ENCODE measurements at places on chromosomes 7 and 10.

GRCh38 chr7:139757968-139758367 is 19.8 kb downstream of the HIPK2 start:
- no peak for DNase-seq
- H3K27me3 ChIP-seq, result no peaks in the 10 kb centered on the region
- no peak overlapping the region for H3K27ac ChIP-seq

- H3K27me3 ChIP-seq, result peaks cover 80% of the 10 kb centered on the region
- no peaks in the 10 kb centered on the region for H3K4me1 ChIP-seq
- DNase-seq, result no peak
- no peak overlapping the region for H3K27ac ChIP-seq
- H3K4me3 ChIP-seq, result no peak overlapping the region
- no peaks in the 10 kb centered on the region for H3K36me3 ChIP-seq
These were observed 192.1 kb downstream of the CELF2 start for GRCh38 chr10:11209830-11210181.

- no peaks in the 10 kb centered on the region for H3K4me1 ChIP-seq
- H3K36me3 ChIP-seq, result no peaks in the 10 kb centered on the region
- H3K27me3 ChIP-seq, result no peaks in the 10 kb centered on the region
- DNase-seq, result no peak
- no peak overlapping the region for H3K4me3 ChIP-seq
These were observed 25.2 kb upstream of the SH2B2 start for GRCh38 chr7:102261451-102261850.

- DNase-seq, result no peak
- H3K27me3 ChIP-seq, result no peaks in the 10 kb centered on the region
- H3K27ac ChIP-seq, result no peak overlapping the region
These were observed 4.4 kb downstream of the PSPH start for GRCh38 chr7:56046721-56047445.

GRCh38 chr7:55120501-55121198 is 101.8 kb downstream of the EGFR start:
- H3K27ac ChIP-seq, result no peak overlapping the region
- DNase-seq, result no peak
- no peaks in the 10 kb centered on the region for H3K36me3 ChIP-seq
- no peaks in the 10 kb centered on the region for H3K4me1 ChIP-seq
- no peaks in the 10 kb centered on the region for H3K27me3 ChIP-seq

GRCh38 chr7:137564677-137565076 is 221.1 kb upstream of the PTN start:
- no peaks in the 10 kb centered on the region for H3K27me3 ChIP-seq
- H3K36me3 ChIP-seq, result no peaks in the 10 kb centered on the region
- DNase-seq, result no peak
- no peak overlapping the region for H3K4me3 ChIP-seq
- H3K4me1 ChIP-seq, result no peaks in the 10 kb centered on the region
